ENCODE measurements at places on chromosomes 16 and 17.

- DNase-seq, result no peak
These were observed 13.3 kb downstream of the EIF4A3 start for GRCh38 chr17:80133626-80133970.

DNA sequence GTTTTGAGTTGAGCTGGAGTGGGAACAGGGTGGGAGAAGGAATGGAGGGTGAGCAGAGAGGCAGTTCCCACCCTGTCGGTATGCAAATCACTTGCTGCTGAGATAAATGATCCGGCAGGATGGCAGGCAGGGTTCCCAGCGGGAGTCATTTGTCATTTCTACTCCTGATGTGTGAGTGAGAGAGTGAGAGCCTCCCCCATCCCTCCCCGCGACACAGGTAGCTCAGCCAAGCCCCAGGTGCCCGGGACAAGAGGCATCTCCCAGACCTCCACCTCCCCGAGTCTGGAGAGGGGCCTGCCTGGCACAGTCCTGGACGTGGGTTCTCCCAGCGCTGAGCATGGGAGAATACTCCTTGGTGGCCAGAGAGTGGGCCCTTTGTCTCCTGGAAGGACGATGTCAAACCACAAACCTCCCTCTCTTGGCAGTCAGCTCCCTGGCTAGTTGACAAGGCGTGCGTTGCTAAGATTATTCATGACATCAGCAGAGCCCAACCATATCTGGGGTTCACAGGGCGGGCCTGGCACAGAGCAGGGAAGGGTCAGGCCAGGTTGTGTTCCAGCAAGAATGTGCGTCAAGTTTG is 33.7 kb upstream of the TNRC6C start:
- DNase-seq, result no peak

DNA sequence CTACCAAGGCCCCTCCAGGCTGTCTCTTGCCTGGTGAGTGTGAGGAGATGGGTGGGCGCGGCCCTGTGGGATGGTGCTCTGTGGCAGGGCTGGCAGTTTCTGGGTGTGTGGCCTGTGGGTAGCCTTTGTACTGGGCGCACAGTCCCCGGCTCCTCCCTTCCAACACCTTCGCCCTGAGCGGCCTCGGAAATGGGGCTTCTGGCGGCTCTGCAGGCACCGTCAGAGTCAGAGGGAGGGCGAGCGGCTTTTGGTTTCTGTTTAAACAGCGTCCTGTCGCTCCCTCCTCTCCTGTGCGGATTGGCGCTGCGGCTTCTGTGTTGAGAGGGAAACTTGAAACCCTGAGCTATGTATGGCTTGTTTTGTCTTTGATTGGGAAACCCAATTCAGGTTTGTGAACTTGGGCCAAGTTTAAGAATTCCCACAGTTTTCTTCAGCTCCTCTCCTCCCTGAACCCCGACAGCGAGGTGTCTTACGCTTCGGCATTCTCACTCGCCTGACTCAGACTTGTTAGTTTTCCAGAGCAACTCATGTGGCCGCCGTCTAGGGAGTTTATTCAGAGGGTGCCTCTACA is 8.3 kb upstream of the ZNF750 start:
- no peak for DNase-seq

DNA sequence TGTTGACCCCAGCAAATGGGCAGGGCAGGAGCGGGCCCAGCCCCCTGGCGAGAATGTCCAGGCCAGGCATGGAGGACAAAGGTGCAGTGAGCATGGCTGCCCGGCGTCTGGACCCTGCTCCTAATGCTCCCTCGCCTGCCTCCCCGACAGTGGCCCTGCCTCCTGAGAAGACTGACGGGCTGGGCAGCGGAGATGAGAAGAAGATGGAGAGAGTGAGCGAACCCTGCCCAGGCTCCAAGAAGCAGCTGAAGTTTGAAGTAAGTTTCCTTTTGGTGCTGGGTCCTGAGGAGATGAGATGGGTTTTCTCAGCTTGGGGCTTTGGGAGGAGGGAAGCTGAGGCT is 59.7 kb downstream of the SNX20 start:
- no peak for DNase-seq

GRCh38 chr17:37761059-37761458 is 16.2 kb upstream of the HNF1B start:
- DNase-seq, result no peak

All from esophagus squamous epithelium (tissue), 5 donors.